Esophagus squamous epithelium (tissue), 5 donors: ENCODE measurements at places on chromosomes 4 and X.

DNA sequence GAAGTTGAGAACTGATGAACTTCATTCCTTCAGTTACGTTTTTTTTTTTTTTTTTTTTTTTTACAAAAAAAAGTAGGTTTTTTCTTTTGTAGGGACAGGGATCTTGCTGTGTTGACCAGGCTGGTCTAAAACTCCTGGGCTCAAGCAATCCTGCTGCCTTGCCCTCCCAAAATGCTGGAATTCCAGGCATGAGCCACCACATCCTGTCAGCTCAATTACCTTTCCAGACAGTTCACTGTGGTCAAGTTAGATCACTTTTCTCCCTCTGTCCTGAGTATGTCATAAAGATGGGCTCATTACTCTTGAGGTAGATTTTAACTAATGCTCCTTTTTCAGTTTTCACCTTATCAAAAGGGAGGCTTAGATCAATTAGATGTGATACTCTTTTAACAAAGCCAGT, 10.8 kb upstream of the NR3C2 start:
- no peaks in the 10 kb centered on the region for H3K36me3 ChIP-seq
- no peaks in the 10 kb centered on the region for H3K27me3 ChIP-seq
- H3K27ac ChIP-seq, result no peak overlapping the region
- H3K4me1 ChIP-seq, result no peaks in the 10 kb centered on the region
- no peak overlapping the region for H3K4me3 ChIP-seq

DNA sequence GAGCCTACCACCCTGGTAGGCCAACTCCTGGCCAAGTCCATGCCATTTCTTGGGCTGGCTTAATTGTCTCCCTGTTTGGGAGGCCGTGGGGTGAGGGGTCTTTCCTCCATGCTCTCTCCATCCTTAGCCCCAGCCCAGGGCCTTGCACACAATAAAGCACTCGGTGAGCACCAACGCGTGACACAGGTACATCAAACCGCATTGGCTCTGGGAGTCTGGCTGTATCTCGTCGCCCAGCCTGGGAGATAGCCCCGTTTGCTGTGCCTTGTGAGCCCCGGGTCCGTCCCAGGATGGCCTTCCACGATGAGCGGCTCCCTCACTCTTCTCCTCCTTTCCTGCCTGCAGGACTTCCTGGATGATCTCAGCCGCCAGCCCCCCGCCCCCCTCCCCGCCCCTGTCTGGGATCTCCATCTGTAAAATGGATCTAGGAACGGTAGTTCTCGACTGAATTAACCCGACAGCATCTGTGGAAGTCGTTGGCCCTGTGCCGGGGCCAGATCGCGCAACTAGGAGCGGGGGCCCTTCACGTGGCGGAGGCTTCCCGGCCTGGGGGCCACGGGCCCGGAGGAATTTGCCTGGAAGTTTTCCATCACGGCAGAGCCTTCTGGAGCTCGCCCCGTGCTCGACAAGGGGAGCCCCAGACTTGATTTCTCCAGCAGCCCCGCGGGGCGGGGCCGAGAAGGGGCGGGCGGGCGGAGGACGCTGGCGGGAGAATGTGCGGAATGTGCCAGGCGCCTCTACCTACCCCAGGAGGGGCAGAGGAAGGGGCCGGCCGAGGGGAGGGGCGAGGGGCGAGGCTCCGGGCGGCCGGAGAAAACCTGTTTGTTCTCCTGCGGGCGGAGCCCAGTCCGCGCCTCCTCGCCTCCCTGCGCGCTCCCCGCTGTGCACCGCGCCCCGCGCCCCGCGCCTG, at the start of gene ZNF185:
Gene ZNF185, plus strand, starts transcription at position 846 of the 910 bp plus-strand sequence. CDS start 16,423 bp downstream, outside the sequence.
- no peaks in the 10 kb centered on the region for H3K27me3 ChIP-seq
- H3K4me1 ChIP-seq, result peaks cover 17% of the 10 kb centered on the region
- H3K36me3 ChIP-seq, result no peaks in the 10 kb centered on the region

GRCh38 chr4:136392576-136392975, 1139.7 kb downstream of the PCDH18 start:
- H3K27ac ChIP-seq, result no peak overlapping the region
- no peak for DNase-seq
- H3K4me3 ChIP-seq, result no peak overlapping the region
- H3K36me3 ChIP-seq, result no peaks in the 10 kb centered on the region

- no peaks in the 10 kb centered on the region for H3K4me1 ChIP-seq
- H3K27ac ChIP-seq, result no peak overlapping the region
- H3K27me3 ChIP-seq, result no peaks in the 10 kb centered on the region
- DNase-seq, result no peak
- no peaks in the 10 kb centered on the region for H3K36me3 ChIP-seq
Measured at GRCh38 chr4:112377171-112377570, 80.0 kb downstream of the ALPK1 start.

GRCh38 chrX:63889001-63889400, 104.0 kb upstream of the ARHGEF9 start:
- no peak for DNase-seq
- H3K4me3 ChIP-seq, result no peak overlapping the region
- no peak overlapping the region for H3K27ac ChIP-seq
- H3K36me3 ChIP-seq, result no peaks in the 10 kb centered on the region
- no peaks in the 10 kb centered on the region for H3K27me3 ChIP-seq

- H3K27me3 ChIP-seq, result no peaks in the 10 kb centered on the region
- H3K27ac ChIP-seq, result no peak overlapping the region
- no peak overlapping the region for H3K4me3 ChIP-seq
- no peak for DNase-seq
- H3K36me3 ChIP-seq, result no peaks in the 10 kb centered on the region
Measured at GRCh38 chr4:155403886-155404285, 27.1 kb upstream of the MAP9 start.

DNA sequence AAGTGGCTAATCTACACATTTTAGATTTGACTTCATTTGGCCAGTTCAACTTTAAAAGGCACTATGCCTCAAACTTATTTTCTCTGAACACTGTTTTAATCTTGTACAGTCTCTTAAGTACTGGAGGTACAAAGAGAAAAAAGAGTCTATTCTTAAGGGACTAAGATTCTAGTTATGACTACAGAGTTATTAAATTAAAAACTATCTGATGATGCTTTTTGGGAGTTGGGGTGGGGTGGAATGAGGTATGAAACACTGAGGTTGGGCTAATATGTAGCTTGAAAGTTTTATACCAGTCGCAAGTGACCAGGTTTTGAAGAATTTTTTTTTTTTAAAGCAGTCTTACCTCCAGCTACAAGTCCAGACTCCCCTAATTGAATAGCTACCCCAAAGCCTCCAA, 17.7 kb upstream of the GPR34 start:
- H3K27ac ChIP-seq, result no peak overlapping the region
- no peaks in the 10 kb centered on the region for H3K27me3 ChIP-seq
- no peak for DNase-seq
- H3K4me3 ChIP-seq, result no peak overlapping the region
- H3K4me1 ChIP-seq, result no peaks in the 10 kb centered on the region

DNA sequence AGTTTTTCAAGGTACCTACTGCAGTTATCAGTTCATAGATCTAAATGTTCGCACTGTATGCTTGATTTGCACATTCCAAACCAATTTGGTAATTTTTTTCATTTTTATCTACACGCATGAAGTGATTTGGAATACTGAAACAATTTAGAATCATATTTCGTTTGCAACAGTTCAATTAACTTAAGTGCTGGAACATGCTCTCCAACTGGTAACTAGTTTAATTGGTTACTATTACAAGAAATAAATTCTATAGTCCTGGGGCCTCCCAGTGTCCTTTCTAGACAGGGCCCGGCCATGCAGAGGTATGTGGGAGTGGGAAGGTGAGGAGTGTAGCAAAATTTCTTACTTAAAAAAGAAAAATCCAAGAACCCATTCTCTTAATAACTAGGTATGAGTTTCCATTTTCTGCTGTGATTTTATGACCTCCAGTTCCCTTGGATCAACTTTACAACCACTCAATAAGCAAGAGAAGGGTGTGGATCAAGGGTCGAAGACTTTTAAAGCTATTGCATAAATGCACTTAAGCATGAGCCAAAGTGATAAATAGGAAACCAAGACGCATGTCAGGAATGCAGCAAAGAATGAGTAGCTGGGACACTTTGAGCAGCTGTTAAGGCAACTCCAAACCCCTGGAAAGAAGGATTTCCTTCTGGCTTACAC, 106.9 kb downstream of the PPARGC1A start:
- no peaks in the 10 kb centered on the region for H3K36me3 ChIP-seq
- no peak overlapping the region for H3K27ac ChIP-seq
- DNase-seq, result no peak
- H3K4me1 ChIP-seq, result no peaks in the 10 kb centered on the region

- DNase-seq, result no peak
- no peaks in the 10 kb centered on the region for H3K4me1 ChIP-seq
- H3K4me3 ChIP-seq, result no peak overlapping the region
- no peaks in the 10 kb centered on the region for H3K27me3 ChIP-seq
Measured at GRCh38 chr4:180164799-180165198, 2078.4 kb upstream of the TENM3 start.

DNA sequence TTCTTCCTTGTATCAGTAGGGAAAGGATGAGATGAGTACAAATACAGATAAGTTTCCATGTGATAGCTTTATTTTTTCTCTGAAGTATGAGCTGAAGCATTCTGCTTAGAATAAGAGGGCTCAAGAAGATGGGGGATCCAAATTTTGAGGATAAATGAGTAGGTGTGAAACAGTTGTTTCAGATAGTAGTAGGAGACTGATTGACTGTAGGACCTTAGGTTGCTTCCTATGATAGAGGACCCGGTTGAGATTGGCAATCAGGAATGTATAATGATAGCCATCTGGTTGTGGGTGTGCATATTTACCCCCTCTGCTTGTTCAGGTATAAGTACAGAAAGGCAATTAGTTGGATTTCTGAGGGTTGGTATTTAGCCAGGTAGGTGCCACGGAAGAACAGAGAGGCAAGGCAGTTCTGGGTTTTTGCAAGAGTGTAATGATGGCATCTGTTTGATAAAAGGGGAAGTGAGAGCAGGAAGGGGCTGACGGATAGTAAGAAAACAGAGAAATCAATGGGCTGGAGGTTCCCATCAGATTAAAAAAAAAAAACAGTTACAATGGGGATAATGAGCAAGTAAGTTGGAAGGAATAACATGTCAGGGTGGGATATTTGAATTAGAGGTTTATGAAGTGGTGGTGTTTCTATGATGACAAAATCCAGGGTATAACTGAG, 13.7 kb downstream of the OCRL start:
- no peak overlapping the region for H3K4me3 ChIP-seq
- no peaks in the 10 kb centered on the region for H3K27me3 ChIP-seq
- no peak for DNase-seq
- peaks cover 29% of the 10 kb centered on the region for H3K36me3 ChIP-seq

DNA sequence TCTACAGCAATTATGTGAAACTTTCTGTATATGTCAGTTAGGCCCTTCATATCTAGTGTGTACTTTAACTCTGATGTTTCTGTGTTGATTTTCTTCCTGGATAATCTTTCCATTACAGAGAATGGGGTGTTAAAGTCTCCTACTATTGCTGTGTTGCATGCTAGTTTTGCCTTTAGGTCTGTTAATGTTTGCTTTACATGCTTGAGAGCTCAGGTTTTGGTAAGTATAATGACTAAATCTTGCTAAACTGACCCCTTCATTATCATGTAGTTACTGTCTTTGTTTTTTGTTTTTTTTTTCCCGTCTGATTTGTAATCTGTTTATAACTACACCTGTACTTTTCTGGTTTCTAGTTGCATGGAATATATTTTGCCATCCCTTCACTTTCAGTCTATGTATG, 63.6 kb upstream of the UGT2B15 start:
- H3K36me3 ChIP-seq, result no peaks in the 10 kb centered on the region
- H3K27me3 ChIP-seq, result no peaks in the 10 kb centered on the region
- H3K27ac ChIP-seq, result no peak overlapping the region
- DNase-seq, result no peak
- no peak overlapping the region for H3K4me3 ChIP-seq

DNA sequence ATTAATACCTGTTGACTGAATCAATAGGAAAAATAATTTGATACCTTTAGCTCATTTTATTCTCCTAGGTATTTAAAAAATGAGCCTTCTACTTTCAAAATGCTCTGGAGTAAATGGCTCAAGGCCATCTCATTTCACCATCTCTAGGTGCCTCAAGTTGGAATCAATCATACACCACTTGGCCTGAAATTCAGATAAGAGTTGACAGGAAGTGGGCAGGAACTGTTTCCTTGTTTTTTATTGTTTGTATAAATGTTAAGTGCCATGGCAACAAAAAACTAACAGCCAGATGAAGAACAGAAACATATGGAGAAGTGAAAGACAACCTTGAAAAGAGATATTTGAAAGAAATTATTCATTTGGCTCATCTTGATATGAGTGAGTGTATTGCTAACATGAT, 12.4 kb downstream of the LIMCH1 start:
- H3K4me1 ChIP-seq, result no peaks in the 10 kb centered on the region
- no peak for DNase-seq
- H3K36me3 ChIP-seq, result no peaks in the 10 kb centered on the region
- H3K4me3 ChIP-seq, result no peak overlapping the region

GRCh38 chrX:118189628-118190027, 73.0 kb upstream of the KLHL13 start:
- no peak for DNase-seq
- no peaks in the 10 kb centered on the region for H3K27me3 ChIP-seq
- no peaks in the 10 kb centered on the region for H3K36me3 ChIP-seq
- no peaks in the 10 kb centered on the region for H3K4me1 ChIP-seq
- no peak overlapping the region for H3K4me3 ChIP-seq

DNA sequence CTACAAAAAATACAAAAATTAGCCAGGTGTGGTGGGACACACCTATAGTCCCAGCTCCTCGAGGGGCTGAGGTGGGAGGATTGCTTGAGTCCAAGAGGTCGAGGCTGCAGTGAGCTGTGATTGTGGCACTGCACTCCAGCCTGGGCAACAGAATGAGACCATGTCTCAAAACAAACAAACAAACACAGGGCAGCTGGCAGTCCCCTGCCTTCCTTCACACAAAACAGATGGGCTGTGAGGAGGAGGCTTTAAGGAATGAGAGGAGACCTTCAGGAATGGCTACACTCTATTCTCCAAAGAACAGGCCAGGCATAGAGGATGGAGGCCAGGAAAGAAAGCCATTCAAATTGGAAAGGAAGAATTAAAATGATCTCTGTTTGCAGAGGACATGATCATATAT, 65.6 kb upstream of the MAML3 start:
- no peaks in the 10 kb centered on the region for H3K4me1 ChIP-seq
- no peaks in the 10 kb centered on the region for H3K27me3 ChIP-seq
- no peaks in the 10 kb centered on the region for H3K36me3 ChIP-seq
- no peak overlapping the region for H3K4me3 ChIP-seq
- DNase-seq, result no peak

DNA sequence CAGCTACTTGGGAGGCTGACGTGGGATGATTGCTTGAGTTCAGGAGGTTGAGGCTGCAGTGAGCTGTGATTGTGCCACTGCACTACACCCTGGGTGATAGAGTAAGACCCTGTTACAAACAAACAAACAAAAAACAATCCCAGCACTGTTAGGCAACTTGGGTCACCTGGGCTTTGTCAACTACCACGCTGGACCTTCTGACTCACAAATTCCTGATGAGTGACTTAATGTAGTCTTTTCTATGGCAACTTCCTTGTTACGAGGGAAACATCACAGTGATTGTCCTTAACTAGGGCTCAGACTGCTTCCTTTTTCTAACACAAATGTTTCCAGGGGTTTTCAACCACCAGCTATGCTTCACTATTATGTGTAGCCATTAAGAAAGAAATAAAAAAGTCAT, 128.8 kb upstream of the GPC4 start:
- no peaks in the 10 kb centered on the region for H3K27me3 ChIP-seq
- H3K4me1 ChIP-seq, result no peaks in the 10 kb centered on the region
- H3K27ac ChIP-seq, result no peak overlapping the region

- DNase-seq, result no peak
- H3K4me3 ChIP-seq, result no peak overlapping the region
- H3K27ac ChIP-seq, result no peak overlapping the region
- H3K27me3 ChIP-seq, result no peaks in the 10 kb centered on the region
- no peaks in the 10 kb centered on the region for H3K36me3 ChIP-seq
- H3K4me1 ChIP-seq, result no peaks in the 10 kb centered on the region
Measured at GRCh38 chrX:1231850-1232465, 19.5 kb upstream of the CRLF2 start.

GRCh38 chr4:3582091-3582475, 49.9 kb upstream of the LRPAP1 start:
- H3K4me3 ChIP-seq, result no peak overlapping the region
- H3K27ac ChIP-seq, result no peak overlapping the region
- no peak for DNase-seq
- H3K4me1 ChIP-seq, result no peaks in the 10 kb centered on the region
- H3K36me3 ChIP-seq, result no peaks in the 10 kb centered on the region
